ENCODE measurements at places on chromosomes 1 and 21. TPM values are rescaled to one million over a fixed set of nuclear protein-coding genes. Genes with fewer than 3 reads are reported as not detected.

Gene LMX1A
- 0.33 TPM for total RNA-seq

Gene SDC3
- 101 TPM for total RNA-seq

Gene C1orf53
- total RNA-seq, result not detected

Gene GPR153
- 8.3 TPM for total RNA-seq

Gene HPDL
- total RNA-seq, result 0.17 TPM

Gene NBPF10
- total RNA-seq, result 0.91 TPM

Gene FCRL1
- not detected for total RNA-seq

Gene FCRLB
- total RNA-seq, result 0.65 TPM

DNA sequence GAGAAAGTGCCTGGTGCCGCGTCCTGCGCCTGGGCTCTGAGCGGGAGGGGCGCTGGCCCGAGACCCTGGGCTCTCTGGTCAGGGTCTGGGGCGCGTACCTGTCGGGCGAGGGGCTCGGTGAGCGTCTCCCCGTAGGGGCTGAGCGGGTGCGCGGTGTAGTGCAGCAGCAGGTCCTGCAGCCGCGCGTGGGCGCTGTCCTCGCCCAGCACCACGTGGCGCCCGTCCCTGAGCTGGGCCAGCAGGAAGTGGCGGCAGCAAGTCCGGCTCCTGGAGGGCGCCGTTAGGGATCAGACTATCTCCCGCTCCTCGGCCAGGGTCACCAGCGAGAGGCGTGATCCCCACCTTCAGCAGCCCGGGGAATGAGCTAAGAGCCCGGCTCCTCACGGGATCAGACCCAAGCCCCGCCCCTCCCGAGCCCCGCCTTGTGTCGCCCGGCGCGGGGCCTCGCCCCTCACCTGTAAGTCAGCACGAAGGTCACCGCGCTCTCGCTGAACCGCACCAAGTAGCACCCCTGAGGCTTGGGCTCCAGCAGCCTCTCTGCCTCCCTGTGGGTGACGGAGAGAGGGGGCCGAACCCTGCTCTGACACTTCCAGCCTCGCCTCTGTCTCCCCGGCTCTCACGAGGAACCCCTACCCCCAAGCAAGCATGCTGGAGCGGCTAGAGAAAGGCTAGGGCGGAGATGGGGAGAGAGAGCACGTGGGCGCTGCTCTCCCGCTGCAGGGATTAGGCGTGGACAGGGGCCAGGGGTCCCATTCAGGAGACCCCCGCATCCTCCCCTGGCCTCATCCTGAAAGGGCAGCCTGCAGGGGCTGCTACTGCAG, 2.7 kb downstream of the SH2D2A start:
- DNase-seq, result no peak

GRCh38 chr1:163337631-163338030, 15.9 kb downstream of the NUF2 start:
- DNase-seq, result no peak

DNA sequence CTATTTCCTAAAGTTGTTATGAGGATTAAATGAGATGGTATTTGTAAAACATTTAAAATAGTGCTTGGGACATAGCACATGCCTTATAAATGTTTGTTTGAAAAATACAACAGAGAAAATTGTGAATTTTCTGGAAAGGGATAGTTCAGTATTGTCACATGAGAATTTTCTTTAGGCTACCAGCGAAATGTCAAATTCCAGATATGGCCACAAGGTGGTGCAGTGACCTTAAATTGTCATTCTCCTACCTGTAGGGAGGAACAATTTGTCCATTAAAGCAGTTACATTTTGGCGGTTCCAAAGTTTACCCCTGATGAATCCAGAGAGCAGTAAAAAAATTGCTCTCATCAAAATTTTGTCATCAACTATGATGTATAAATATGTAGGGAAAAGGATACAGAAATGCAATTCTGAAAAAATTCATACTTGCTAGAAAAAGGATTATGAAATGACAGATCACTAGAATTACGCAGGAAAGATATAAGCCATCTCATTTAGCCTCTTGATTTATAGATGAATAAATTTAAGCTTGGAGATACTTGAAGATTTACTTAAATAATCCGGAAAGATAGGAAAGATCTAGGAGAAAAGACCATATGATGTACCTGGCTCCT, 50.2 kb upstream of the TSHB start:
- DNase-seq, result no peak

DNA sequence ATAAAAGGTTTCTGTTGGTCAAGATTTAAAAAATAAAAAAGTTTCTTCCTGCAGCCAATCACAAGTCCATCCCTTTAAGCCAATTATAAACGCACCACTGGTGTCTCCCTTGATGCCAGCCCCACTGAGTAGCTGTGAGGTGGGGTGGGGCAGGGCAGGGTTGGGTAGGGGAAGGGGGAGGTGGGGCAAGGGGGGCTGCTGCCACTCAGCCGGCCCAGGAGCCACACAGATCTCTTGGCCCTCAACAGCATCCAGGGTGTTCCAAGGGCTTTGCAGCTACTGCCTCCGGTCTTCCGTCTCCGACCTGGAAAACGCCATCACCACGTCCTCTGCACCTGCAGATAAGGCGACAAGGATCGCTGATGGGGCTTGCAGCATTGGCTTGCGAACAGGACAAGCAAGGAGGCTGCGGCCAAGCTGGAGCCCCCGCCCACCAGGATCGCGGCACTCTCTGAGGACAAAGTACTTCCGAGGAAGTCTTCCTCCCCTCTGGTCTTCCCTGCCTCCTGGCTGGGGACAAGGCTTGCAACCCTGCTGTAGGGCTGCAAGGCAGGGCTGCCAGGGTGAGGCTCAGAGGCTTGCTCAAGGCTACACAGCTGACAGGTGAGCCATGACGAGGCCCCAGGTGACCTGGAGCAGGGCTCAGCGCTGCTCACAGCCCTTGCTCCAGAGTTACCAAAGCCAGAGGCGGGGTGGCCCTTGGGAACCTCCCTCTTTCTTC, 26.8 kb upstream of the CLSTN1 start:
- no peak for DNase-seq

DNA sequence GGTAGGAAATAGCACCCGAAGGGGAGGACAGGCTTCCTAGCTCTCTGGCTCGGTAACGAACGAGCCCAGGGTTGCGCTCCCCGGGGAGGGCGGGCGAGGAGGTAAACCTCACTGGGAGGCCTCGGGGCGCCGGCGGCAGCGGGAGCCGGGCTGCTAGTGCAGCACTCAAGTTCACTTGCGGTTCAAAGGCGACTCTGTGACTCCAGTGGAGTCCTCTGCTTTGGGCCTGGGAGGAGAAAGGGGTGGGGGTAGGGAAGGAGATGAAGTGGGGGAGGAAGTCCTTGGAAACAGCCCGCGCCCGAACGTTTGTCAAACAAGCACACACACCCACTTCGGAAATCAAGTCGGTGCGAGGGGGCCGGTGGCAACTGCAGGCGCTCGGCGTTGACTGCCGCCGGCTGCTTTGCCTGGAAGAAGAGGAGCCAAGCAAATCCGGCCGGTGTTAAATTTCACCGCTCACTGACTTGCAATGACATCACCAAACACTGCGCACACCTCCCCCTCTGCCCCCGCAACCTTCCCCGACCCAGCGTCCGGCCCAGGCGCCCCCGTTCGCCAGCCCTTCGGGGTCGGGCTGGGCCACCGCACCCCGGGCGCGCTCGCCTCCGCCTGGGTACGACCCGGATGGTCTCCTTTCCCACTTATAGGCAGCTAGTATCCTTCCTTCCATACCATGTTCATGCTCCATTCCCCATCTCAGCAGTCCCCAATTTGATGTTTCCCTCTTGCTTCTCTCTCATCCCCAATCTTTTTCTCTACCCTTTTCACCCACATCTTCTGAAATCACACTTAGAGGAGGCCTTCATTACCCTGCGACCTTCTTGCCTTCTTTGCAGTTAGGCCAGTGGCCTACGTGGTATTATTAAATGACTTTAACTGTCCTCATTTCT, at the start of gene COL24A1:
Gene COL24A1 (minus strand): TSS at position 207 of the 890 bp plus-strand sequence. CDS start 376 bp downstream, outside the sequence.
- no peak for DNase-seq

DNA sequence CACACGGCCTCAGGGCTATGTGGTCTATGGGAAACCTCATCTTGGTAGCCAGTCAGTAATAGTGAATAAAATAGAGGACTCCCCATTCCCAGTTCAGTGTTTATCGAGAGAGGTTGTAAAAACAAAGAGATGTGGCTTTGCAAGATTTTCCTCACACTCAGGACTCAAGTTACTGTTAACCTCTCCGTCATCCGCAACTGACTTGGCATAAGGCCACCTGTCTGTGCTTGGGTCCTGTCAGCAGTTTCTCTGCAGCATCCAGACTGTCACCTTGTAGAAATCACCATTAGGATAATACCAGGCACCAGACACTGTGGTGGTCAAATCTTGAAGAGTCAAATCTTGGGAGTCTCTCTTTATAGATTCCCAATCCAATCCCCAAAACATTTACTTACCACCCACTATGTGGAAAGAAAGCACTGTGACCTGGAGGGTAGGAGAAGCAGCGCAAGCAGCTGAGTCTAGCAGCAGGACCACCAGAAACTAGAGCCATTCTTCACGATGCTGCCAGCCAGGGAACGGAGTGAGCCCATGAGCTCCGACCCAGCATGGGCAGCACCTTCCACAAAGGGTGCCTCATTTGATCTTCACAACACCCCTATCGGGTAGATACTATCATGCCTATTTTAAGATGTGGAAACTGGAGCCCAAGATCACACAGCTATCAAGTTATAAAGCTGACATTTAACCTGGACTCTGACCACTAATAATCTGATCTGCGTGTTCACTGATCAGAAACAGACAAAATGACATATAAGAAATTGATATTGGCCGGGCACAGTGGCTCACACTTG, 5.6 kb upstream of the GPR25 start:
- DNase-seq, result no peak

GRCh38 chr1:39896909-39897685, 4.6 kb downstream of the MYCL start:
- DNase-seq, result no peak

- DNase-seq, result no peak
These were observed 674.5 kb upstream of the CXADR start for GRCh38 chr21:16838331-16838730.

GRCh38 chr1:93331412-93331811, 14.3 kb upstream of the DR1 start:
- no peak for DNase-seq

DNA sequence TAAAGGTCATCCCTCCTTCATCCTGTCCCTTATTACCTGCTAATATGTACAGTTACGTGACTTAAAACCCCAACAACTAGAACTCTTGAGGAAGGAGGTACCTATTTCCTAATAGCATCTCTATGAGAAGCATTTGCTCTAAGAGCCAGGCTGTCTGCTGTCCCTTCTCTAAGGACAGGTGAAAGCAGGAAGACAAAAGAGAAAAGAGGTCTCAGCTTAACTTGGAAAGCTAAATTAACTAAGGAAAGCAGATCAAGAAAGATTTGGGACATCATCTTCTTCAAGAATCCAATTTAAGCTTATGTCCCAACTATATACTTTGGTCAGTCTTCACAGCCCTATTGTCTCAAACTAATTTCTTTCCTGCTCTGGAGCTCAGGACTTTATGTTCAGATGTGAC, 2.9 kb downstream of the EGLN1 start:
- no peak for DNase-seq

DNA sequence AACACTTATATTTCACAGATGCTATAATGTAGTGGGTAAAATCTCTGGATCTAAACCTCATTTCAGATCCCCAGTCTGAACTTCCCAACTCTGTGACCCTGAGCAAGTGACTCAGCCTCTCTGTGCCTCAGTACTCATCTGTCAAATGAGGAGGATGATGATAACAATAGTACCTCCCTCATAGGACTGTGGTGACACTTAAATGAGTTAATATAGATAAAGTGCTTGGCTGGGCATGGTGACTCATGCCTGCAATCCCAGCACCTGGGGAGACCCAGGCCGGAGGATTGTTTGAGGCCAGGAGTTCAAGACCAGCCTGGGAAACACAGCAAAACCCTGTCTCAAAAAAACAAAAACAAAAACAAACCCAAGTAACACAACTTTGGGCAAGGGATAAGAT, 4.7 kb upstream of the ECE1 start:
- no peak for DNase-seq

- no peak for DNase-seq
These were observed 1069.4 kb upstream of the ADGRL2 start for GRCh38 chr1:80731241-80731894.

DNA sequence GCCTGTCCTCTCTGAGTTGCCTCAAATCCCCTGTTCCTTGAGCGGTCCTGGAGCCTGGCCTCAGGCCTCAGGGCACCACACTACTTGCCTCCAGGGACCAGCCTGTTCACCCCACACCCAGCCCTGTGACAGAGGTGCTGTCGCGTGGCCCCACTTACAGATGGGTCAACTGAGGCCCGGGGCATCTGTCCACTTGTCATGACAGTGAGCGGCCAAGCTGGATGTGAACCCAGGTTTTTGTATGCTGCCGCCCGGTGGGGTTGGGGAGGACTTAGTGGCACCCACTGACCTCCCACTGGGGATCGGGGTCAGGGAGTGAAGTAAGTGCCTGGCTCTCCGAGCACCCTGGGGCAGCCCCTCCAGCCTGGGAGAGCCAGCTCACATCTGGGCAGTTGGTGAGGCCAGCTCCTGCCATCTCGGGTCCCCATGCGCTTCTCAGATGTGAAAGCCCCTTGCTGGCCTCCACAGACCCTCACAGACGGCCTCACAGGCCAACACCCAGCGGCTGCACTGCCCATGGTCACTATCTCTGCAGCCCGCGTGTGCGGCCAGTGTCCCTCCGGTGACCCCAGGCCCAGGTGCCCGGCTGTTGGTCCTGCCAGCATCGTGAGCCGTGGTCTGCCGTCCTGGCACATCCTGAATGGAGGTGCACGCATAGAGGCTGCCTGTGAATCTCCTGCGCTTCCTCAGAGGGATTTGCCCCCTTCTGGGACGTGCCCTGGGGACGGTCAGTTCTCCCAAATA, 9.3 kb upstream of the FAAP20 start:
- DNase-seq, result no peak

DNA sequence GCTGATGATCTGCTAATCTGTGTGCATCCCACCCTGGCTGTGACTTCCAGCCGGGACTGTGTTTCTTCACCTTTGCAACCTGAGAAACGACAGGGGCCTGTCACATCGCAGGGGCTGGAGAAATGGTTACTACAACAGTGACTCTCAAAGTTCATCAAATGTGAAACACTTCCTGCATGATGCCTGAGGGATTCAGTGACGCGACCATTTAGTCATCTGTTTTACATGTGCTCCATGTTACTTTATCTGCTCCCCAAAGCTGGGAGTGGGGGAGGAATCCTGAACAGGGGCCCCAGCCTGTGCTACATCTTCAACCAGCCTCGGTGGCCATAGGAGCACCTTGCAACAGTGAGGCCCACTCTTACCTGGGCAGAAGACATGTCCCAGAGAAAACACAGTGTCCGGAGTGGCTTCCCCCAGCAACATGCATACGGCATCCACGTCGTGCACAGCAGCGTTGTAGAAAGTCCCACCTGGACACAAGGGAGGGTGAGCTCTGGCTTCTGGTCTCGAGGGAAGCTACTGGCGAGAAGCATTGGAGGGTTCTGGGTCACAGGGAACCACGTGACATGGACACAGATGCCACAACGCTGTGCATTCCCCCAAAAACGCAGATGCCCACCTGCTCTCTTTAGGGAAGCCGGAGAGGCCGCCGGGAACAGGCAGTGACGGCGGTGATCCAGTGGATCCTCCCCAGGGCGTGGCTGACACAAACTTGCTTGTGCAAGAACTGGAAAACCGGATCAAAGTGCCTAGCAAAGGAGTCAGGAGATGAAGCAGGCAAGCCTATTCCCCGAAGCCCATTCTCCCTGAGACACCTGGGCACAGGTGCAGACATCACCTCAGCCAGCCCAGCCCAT, 9.6 kb upstream of the CCDC27 start:
- no peak for DNase-seq

Data from esophagus muscularis mucosa (tissue), 4 donors.